ENCODE measurements at places on chromosomes 3 and 15. TPM values are rescaled to one million over a fixed set of nuclear protein-coding genes. Genes with fewer than 3 reads are reported as not detected.

DNA sequence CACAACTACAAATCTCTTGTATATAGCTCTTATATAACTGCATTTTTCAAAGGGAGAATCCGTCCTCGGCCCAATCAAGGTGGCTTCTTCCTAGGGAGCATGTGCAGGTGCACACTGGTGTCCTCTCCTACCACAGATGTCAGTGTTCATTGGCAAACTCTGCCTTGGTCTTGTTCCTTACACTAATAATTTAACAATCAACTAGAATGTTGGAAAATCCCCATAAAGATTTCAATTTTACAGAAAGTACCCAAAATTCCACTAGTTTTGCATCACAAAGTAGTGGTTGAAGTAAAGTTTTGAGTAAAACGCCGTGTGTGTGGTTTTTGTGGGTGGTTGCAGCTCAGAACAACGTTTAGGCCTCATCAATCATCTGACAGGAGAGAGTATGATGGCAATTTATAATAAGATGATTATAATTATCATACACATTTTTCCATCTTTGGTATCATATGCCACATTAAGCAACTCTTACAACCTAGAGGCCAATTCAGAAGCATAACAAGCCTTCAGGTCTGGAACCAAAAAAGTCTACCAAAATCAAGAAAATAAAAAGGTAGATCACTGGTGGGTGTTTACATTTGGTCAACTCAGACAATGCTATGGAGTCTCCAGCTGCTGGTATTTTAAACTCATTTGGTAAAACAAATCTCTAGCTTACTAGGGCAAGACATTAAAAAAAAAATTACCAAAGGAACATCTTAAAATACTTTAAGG is 128.9 kb upstream of the BHLHE40 start:
- DNase-seq: no peak

Gene PLS1
- total RNA-seq: 3.4 TPM

- DNase-seq: no peak
Observed at GRCh38 chr3:13021141-13022114, 51.8 kb downstream of the IQSEC1 start.

Gene NEK11
- total RNA-seq: 2.2 TPM

GRCh38 chr3:105368566-105369499 is 2.1 kb downstream of the ALCAM start:
- DNase-seq: no peak

DNA sequence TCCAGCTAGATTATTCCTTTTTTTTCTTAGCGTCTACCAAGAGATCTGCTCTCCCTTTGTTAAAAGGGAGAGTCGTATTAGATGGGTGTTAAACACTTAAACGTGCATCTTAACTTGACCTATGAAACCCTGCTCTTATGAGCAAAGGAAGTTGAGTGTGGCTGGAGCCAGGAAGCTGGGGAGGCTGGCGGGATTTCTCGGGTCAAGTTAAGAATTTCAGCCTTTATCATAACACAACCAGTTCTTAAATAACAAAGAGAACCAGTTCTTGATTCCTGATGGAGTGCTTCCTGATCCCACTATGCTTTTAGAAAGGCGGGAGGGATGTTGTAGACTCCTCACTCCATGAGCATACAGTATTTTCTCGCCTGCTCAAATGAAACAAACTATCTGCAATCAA is 215.1 kb downstream of the ITPR1 start:
- DNase-seq: peak; percentile 57

Measured in pulmonary artery endothelial cell (primary cell).